ENCODE measurements at places on chromosomes 5 and 9.

- DNase-seq = no peak
Observed at GRCh38 chr5:135364421-135365262, 34.4 kb downstream of the MACROH2A1 start.

GRCh38 chr5:28216939-28217360, 1178.6 kb upstream of the CDH9 start:
- no peak for DNase-seq

DNA sequence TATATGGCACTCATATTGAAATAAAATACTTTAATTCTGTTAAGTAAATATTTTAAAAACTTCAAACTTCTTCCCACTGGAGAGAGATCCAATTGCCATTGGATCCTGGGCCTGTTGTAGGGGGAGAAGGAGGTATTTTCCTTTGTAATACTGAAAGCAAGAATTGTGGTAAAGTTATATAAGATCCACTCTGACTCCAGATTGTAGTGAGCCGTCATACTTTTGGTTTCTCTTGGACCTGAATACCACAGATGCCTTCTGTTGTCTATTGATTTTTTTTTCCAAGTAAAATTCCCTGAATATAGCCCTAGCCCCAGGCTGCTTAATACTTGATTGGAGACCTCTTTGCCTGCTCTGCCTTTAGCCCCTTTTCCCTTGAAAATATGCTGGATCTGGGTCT, 86.9 kb downstream of the ATG10 start:
- no peak for DNase-seq

DNA sequence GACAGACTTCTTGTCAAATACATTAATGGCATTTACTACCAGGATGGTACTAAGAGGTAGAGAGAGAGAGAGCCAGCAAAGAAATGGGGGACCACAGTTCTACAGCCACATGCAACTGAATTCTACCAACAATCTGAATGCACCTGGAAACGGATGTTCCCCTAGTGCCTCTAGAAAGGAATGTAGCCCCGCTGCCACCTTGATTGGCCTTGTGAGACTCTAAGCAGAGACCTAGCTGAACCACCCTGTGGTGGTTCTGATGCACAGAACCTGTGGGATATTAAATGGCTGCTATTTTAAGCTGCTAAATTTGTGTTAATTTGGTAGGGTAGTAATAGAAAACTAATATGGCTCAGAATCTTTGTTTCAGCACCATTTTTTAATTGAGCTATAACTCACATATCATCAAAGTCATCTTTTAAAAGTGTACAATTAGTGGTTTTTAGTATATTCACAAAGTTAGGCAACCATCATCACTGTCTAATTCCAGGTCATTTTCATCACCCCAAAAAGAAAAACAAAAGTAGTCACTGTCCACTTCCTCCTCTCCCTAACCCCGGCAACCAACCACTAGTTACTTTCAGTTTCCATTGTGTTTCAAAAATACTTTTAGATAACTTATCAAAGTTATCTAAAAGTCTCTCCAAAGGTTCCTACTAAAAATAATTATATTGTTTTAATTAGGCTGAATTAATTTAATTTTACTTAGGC, 51.7 kb downstream of the CPLANE1 start:
- DNase-seq = no peak

GRCh38 chr5:65837139-65837538, 89.2 kb upstream of the ERBIN start:
- peak; percentile 43 for DNase-seq

DNA sequence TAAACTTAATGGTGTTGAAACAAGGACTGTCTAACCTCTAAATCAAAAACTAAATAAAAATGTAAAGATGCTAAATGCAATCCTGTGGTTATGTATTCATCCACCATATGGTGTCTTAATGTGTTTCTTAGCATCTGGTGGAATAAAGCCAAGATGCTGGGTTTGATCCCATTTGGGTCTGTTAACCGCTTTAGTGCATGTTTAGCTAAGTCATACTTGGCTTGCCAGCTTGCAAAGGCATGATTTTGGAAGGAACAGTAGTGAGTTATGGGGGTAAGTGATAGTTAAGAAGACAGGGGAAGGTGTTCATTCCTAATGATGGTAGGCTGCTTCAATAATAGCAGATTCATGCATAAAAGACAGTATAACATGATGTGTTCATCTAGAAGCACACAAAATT, 139.0 kb upstream of the SLC27A6 start:
- DNase-seq = peak; percentile 45

- no peak for DNase-seq
Observed at GRCh38 chr5:135156337-135156714, 122.3 kb upstream of the PITX1 start.

DNA sequence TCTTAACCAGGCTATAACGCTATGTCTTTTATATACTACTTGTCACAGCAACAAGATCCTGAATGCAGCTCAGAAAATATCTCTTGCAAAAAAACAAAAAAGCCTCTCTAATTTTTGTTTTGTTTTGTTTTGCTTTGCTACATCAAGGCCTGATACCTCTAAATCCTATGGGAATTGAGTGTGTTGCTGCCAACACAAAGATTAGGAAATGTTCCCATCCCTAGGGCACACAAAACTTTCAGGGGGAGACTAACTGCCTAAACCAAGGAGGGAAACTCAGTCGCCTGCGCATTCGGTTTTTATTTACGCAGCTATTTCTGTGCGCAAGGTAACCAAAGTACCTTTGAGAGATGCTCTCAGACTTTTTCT, 1.7 kb downstream of the SSBP2 start:
- DNase-seq = no peak

- no peak for DNase-seq
Observed at GRCh38 chr9:136931611-136932130, 12.9 kb downstream of the FBXW5 start.

- no peak for DNase-seq
Observed at GRCh38 chr5:132464156-132464939, 26.2 kb downstream of the IRF1 start.

DNA sequence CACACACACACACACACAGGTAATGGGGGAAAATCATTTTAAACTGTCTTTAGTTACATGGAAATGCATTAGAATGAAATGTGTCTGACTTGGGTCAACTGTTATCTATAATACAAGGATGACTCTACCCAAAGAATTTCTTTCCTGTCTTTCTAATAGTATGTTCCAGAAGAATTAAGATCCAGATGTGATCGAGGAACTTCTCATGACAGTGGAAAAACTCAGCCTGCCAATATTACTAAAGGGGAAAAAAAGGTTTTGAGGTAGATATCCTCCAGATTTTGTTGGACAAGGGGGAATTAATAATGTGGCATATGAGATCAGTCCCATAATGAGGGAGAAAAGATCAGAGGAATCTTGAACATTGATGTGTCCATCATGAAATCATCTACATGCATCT, 190.6 kb upstream of the MAP3K1 start:
- no peak for DNase-seq

DNA sequence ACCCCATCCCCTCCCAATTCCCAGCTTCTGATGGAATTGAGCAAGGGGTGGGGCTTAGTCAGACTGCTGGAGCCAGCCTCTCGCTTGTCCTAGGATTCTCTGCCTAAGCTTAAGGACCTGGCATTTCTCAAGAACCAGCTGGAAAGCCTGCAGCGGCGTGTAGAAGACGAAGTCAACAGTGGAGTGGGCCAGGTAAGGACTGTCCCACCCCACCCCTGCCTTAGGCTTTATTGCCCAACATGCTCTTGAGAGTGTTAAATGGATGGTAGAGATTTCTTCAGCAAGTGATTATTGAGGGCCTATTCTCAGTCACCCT, 1.1 kb downstream of the SLC35A4 start:
- no peak for DNase-seq

GRCh38 chr5:32735512-32735911, 24.4 kb downstream of the NPR3 start:
- no peak for DNase-seq

DNA sequence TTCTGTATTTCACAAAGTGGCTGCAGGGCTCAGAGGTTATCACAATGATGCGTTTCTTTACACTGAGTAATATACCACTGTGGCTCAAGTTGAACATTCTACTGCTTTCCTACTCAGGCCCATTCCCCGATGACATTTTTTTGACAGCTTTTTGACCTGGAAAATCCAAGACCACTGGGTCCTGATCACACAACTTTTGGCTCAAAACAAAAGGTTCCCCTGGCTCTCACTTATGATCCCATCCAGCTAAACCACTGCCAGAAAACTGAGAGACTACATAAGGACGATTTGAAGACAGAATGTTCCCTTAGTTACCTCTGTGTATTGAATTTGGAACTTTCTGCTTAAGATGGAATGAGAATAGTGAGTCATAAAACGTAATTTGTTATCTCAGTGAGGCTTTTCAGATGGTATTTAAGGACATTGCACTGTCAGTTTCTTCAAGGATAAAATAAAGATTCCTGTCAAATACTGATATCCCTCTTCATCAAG, 78.0 kb upstream of the FBXL7 start:
- peak; percentile 21 for DNase-seq

- DNase-seq = no peak
Observed at GRCh38 chr5:173680660-173681242, 64.3 kb upstream of the BOD1 start.

DNA sequence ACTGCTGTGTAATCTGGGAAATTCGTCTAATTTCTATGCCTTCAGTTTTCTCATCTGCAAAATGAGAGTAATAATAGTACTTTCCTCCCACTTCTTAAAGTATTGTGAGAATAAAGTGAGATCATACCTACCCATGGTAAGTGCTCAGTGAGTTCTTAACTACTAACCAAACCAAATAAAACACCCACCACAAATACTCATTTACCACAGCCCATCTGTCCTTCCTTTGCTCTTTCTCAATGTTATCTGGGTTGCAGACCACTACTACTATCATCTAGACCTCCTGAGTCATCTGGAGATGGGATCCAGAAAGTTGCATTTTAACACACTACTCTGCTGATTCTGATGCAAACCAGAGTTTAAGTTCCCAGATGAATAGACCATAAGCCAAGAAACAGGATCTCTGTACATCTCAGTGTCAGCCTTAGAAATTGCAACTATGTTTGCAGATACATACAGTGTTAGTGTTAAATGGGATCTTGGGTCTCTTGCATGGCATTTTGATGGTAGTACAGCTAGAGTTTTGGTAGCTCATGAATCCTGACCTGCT, 105.4 kb upstream of the ATP10B start:
- DNase-seq = no peak

- no peak for DNase-seq
Observed at GRCh38 chr5:176540476-176540899, 3.3 kb upstream of the RNF44 start.

GRCh38 chr9:6426117-6426516, 13.1 kb downstream of the UHRF2 start:
- DNase-seq = no peak

DNA sequence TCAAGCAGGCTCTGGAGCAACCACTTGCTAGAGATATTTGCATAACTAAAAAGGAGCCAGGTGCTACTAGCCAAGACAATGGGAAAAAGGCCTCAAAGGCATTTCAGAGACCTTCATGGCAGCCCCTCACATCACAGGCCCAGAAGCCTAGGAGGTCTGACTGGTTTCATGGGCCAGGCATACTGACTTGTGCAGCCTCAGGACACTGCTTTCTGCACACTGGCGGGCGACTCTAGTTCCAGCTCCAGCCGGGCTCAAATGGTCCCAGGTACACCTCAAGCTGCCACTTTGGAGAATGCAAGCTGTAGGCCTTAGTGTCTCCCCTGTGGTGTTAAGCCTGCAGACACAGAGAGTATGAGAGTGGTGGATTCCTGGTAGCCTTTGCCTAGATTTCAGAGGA, 27.1 kb downstream of the COX7C start:
- no peak for DNase-seq

- no peak for DNase-seq
Observed at GRCh38 chr5:116440457-116441001, 134.1 kb downstream of the SEMA6A start.

DNA sequence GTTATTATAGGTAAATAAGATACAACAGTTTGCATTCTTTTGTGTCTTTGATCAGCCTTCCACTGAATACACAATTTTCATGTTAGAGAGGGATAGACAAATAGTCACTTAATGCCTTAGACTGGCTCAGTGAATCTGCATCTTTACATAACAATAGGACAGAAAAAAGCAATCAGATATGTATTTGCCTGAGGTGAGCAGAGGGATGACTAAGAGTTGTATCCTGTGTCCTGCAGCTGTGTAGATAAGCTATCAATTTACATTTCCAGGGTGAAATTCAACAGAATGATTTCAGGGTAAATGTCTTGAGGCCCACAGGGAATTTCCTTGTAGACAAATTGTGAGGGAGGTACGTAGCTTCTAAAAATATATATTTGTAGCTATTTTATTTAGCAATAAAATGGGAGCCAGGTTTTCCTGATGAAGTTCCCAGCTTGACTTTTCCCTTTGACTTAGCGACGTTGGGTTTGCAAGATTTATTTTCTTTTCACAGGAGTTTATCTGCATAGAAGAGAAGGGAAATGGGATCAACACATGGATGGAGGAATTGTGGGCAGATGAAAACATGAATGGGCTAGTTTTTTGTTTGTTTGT, 586.1 kb upstream of the CDH6 start:
- no peak for DNase-seq

GRCh38 chr9:70066874-70067273, 23.2 kb downstream of the MAMDC2 start:
- DNase-seq = no peak

GRCh38 chr5:38799556-38800377, 46.0 kb upstream of the OSMR start:
- no peak for DNase-seq

- DNase-seq = no peak
Observed at GRCh38 chr5:7494481-7495130, 98.7 kb downstream of the ADCY2 start.

DNA sequence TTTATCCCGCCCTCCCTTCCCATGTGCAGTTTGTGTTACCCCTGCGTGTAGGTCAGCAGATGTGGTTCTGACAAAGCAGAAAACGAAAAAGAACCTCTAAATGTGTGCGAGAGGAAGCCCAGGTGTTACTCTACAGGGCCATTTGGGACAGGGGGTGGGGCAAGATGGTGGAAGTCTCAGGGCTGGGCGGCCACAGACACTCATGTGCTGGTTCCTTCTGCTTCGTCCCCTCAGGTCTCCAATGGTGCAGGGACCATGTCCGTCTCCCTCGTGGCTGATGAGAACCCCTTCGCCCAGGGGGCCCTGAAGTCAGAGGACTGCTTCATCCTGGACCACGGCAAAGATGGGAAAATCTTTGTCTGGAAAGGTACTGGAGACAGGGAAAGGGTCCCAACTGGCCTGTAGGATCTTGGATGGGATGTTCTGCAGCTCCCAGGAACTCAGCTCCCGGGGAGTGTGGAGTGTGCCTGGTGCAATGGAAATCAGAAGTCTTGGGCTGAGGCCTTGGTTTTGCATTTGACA, 49.0 kb downstream of the GSN start:
- DNase-seq = no peak

GRCh38 chr5:36948650-36949049, 72.1 kb downstream of the NIPBL start:
- DNase-seq = no peak

GRCh38 chr5:170363671-170364070, 25.5 kb downstream of the KCNMB1 start:
- DNase-seq = no peak

GRCh38 chr9:134435550-134436378, 109.5 kb downstream of the RXRA start:
- no peak for DNase-seq

DNA sequence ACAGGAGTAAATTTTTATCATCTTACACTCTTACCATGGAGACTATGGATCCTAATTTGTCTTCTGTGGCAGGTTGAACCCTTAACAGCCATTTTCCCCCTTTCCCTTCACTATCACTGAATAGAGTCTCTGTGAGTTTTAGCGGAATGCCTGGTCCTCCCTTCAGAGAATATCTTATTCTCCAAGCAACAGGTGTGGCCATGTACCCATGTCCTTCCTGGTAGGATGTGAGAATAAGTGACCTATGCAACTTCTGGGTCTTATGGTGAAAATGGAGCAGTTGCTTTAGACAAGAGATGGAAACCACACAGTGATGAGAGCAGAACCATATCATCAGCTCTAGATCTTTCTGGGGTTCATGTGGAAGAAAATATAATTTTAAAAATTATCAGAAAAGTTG, 312.6 kb downstream of the MCTP1 start:
- no peak for DNase-seq
